ENCODE measurements at places on chromosomes 1 and 21. TPM values are rescaled to one million over a fixed set of nuclear protein-coding genes. Genes with fewer than 3 reads are reported as not detected.

GRCh38 chr1:235291599-235292091, 36.3 kb downstream of the ARID4B start:
- DNase-seq = no peak

DNA sequence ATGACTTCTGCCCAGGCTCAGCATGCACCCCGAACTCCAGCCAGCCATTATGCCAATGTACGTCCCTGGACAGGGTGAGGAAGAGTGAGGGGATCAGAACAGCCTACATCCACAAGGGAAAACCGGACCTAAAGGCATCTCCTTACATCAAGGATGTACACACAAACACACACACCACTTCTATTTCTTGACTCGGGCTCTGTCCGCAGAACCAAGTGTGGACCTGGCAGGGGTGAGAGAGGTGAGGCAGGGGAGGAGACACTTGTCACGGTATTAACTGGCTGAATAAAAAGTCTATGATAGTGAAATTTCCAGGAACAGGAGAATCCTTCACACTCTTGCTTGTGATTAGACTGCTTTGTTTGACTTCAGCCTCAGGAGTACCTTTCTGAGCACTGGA, 2.3 kb downstream of the LMOD1 start:
- no peak for DNase-seq

- no peak for DNase-seq
Measured at GRCh38 chr1:232445361-232446106, 184.4 kb downstream of the SIPA1L2 start.

- DNase-seq = no peak
Measured at GRCh38 chr1:92848201-92848600, 16.4 kb downstream of the RPL5 start.

GRCh38 chr1:29807689-29808088, 571.4 kb downstream of the PTPRU start:
- no peak for DNase-seq

DNA sequence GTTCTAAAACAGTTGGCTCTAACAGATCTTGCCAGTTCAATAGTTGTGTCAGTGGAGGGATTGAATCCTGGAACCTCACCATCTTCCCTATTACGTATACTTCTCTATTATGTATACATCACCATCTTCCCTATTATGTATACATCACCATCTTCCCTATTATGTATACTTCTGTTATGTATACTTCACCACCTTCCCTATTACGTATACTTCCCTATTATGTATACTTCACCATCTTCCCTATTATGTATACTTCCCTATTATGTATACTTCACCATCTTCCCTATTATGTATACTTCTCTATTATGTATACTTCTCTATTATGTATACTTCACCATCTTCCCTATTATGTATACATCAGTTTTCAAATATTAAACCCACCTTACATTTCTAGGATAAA, 34.4 kb upstream of the HP1BP3 start:
- DNase-seq = no peak

- DNase-seq = no peak
Measured at GRCh38 chr1:61320575-61320974, 238.2 kb downstream of the NFIA start.

GRCh38 chr1:159921700-159922504, 3.4 kb downstream of the TAGLN2 start:
- DNase-seq = peak; percentile 82

GRCh38 chr21:14956807-14957206, 108.0 kb downstream of the NRIP1 start:
- DNase-seq = no peak

DNA sequence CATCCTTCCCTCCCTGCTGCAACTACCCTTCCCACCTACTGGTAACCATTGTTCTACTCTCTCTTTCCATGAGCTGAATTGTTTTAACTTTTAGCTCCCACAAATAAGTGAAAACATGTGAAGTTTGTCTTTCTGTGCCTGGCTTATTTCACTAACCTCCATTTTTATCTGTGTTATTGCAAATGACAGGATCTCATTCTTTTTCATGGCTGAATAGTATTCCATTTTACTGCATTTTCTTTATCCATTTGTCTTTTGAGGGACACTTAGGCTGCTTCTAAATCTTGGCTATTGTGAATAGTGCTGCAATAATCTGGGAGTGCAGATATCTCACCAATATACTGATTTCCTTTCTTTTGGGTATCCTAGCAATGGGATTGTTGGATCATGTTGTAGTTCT, 80.6 kb downstream of the NOS1AP start:
- no peak for DNase-seq

GRCh38 chr1:238380167-238380566, 489.4 kb upstream of the ZP4 start:
- no peak for DNase-seq

DNA sequence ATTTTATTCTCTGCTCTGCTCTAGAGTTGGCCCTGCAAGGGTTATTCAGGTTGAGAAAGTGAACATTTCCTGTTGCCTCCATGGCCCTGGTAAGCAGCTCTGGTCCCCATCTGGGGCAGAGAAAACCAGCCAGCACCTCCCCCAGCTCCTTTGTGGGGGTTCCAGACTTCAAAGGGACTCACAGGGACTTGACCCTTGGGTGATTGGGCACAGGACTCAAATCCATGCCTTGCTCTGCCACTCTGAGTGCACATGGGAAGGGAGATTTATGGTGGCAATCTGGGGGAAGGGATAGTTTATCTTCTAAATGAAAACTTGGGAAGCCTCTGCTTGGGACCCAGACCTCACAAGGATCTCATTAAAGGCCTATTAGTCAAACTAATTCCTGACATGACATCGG, 212.8 kb downstream of the FOXD2 start:
- DNase-seq = no peak

- DNase-seq = no peak
Measured at GRCh38 chr1:219085988-219086387, 87.7 kb upstream of the LYPLAL1 start.

Gene FLG2
- under 0.01 TPM for total RNA-seq

Gene ANGPTL3
- not detected for total RNA-seq

Gene FCRL5
- total RNA-seq = 1.1 TPM

Gene IL19
- not detected for total RNA-seq

Gene NPHP4
- total RNA-seq = 9.7 TPM

Gene TAL1
- total RNA-seq = 70.6 TPM
